B cell (primary cell): ENCODE measurements at places on chromosomes 2 and 18.

DNA sequence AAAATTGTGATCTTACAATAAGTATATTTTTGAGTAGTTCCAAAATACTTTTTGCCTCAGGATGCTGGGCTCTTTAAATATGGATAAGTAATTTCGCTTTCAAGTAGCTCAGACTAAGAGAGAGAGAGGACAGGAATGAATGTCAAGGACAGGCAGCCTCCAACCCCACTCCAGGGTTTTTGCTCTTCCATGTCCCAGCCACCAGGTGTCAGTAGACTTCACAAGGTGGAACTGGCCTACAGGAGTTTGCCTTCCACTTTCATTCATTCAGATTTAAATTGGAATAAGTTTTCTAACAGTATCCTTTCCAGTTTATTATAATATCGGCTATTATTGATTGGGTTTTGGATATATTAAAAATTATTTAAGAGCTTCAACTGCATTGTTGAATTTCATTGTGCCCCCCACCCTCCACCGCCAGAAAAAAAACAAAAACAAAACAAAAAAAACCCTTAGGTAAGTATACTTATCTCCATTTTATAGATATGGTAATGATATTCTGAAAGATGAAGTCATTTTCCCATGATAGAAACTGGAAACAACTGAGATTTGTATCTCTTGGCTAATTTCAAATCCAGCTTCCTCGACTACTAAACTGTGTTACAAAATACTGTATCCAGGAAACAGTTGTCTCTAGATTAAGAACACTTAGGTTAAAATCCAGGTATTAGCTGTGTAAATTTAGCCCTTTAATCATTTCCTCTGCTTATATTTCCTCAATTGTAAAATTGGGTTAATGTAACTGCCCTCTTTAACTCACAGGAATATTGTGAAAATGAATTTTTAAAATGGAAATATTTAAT, 793.1 kb downstream of the ERBB4 start:
- peak; percentile 12 for DNase-seq

DNA sequence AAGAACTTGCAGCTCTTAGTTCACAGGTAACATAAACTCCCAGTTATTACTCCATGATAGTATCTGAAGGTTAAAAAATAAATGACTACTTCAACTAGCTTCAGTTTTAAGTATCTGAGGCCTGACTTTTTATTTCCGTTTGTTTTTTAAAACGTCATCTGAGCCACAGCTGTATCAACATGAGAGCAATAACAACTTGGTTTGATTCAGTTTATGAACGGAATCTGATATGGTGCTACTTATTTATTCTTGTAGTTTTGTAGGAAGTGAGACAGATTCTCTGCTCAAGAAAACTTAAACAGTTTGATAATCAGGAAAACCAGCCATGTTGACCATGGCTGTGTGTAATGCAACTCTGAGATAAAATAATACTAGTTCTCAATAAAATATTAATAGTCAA, 34.9 kb downstream of the NAB1 start:
- DNase-seq = no peak

DNA sequence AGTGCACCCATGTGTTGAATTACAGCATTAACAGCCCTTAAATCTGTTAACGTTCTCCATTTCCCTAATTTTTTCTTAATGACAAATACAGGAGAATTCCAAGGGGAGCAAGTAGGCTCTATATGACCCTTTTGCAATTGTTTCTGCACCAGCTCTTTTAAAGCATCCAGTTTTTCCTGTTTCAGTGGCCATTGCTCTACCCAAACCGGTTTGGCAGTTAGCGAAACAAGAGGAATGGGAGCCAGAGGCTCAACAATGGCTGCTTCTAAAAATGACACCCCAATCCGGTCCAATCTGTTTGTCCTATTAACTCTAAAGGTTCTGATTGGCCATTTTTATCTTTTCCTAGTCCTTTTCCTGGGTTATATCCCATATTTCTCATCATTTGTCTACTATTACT, 15.1 kb upstream of the SUCLG1 start:
- no peak for DNase-seq

DNA sequence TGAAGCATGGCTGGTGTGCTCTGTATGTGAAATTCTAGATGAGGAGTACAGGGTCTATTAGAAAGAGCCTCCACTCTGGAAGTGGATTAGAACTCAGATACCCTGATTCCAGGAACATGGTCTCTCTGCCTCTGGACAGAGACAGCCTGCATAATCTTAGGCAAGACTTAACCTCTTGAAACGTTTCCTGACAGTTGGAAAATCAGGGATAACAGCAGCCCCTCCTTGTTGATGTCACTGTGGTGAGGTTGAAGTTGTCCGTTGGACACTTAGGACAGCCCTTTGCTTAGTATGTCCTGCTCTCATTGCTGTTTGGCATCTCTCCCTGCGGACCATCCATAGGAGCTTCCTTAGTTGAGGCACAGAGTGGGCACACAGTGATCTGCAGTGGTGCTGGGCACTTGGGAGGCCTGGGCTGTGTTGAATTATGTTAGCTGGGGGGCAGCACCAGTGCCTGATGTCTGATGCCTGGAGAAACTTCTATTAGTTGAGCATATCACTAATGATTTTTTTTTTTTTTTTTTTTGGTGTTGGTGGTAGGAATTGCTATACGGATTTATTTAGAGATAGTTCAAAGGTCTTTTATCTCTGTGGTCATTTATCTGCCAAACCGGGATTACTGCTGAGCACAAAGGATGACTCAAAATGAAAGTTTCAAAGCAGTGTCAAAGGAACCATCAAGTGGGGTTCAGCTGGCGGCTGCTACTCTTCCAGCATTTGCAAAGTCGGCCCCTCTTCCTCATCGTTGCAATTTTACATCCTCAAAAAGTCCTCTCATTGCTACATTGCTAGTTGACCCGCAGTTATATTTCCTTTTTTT, 28.8 kb downstream of the SETBP1 start:
- peak; percentile 24 for DNase-seq

DNA sequence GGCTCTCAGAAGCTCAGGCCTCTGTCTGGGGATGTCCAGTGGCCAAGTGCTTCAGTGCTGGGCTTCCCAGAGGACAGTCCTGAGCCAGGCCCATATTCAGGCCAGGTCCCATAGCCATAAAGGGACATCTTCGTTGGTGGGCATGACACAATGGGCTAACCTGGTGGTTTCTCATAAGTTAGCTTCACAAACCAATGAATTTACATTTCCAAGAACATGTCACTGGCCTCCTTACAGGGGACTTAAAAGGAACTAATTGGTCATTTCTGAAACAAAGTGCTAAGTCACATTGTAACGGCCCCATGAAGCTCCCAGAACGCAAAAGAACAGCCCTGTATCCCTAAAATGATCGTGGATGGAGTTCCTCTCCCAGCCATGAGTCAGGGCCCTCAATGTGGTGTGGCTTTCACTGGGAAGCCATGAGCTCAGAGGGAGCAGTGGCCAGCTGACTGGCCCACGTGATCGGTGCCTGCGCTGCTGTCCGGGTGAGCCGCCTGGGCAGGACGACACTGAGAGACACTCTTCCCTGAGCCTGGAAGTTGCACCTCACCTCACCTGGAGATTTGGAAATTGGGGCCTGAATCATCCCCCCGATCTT, 163.7 kb upstream of the APCDD1 start:
- DNase-seq = no peak

- no peak for DNase-seq
Measured at GRCh38 chr18:49853436-49853835, 40.1 kb upstream of the ACAA2 start.

GRCh38 chr2:103151046-103151445, 389.2 kb downstream of the TMEM182 start:
- DNase-seq = no peak

DNA sequence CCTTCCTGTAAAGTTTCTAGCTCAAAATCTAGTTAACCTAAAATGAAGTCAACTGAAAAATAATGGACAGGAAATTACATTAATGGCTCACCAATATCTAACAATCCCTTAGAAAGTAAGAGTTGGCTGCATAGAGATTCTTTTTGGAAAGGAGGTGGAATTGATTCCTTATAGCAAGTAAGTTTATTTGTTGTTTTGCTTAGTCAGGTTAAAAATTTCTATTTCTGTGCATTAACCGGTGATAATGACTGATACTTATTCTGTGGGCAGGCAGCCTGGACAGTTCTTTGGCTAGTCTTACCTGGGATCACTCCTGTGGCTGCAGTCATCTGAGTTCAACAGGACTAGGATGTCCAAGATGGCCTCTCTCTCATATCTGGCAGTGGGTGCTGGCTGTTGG, 6.9 kb upstream of the BCL2L11 start:
- DNase-seq = no peak

DNA sequence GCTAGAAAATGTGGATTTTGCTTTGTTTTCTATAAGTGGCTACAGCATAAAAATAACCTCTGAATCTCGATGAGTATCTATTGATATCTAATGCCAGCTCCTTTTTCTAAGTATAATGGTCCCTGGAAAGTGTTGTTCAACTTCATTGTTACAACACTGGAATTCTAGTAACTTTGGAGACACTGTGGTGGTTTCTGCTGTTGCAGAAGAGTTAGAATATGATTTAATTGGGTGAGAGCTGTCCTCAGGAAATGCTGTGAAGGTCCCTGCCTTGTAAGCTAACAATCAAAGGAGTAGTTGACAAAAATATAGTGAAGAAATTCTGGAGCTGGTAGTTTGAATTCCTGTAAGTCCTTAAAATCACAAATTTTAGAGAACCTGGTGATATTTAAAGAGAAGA, 62.1 kb downstream of the C18orf63 start:
- no peak for DNase-seq

- DNase-seq = no peak
Measured at GRCh38 chr2:184527058-184527457, 71.3 kb upstream of the ZNF804A start.

DNA sequence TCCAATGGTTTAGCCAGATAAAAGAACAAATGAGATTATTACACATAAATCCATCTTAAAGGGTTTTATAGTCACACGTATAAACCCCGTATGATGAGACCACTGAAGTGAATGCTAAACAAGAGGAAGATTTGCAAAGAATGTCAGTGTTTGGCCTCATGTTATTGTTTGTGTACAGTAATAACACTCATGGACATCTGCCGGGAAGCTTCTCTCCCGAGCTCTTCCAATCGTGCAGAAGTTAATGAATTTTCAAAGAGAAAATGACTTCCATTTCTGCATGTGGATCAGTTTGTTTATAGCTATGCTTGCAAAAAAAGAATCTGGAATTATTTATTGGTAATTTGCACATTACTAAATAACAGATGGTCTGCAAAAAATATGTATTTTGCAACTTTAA, 88.5 kb upstream of the APCDD1 start:
- no peak for DNase-seq

- no peak for DNase-seq
Measured at GRCh38 chr2:168470320-168471162, 14.5 kb downstream of the CERS6 start.

DNA sequence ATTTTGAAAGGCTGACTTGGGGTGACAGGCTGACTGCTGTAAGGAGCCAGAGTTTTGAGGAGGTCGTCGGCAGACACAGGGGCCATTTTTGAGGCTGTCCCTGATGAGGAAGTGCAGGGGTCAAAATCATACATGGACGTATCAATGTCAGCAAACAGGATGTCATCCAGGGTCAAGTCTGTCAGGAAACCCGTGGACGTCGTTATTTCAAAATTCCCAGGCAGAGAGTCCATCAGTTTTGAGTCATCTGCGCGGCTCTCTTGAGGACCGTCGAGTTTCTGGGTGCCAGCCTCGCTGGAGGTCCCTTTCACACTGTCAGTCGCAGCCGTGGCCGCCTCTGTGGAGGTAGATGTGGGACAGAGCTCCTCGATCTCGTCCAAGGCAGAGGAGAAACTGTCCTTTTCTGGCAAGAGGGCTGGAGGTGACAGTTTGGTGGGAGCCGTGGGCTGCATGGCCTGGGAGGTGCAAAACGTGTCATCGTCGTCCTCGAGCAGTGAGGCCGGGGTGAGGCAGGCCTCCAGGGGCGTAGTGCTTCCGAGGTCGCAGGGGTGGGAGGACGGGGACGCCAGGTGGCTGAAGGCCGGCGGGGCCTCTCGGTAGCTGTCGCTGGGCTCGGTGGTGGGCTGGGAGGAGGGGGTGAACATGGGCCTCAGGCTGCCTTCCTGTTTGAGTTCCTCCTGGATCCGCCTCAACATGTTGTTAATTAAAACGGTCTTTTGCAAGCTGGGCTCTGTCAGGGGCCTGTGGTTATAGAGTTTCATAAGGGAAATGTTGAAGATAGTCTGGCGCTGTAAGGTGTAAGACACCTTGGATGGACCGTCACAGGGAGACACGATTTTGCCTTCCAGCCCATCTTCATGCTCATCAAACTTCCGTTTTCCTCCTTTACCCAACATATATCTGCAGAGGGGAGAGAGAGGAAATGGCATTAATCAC, 17.5 kb downstream of the SERTAD2 start:
- peak; percentile 75 for DNase-seq

GRCh38 chr18:47799376-47799775, 131.1 kb downstream of the SMAD2 start:
- DNase-seq = no peak

DNA sequence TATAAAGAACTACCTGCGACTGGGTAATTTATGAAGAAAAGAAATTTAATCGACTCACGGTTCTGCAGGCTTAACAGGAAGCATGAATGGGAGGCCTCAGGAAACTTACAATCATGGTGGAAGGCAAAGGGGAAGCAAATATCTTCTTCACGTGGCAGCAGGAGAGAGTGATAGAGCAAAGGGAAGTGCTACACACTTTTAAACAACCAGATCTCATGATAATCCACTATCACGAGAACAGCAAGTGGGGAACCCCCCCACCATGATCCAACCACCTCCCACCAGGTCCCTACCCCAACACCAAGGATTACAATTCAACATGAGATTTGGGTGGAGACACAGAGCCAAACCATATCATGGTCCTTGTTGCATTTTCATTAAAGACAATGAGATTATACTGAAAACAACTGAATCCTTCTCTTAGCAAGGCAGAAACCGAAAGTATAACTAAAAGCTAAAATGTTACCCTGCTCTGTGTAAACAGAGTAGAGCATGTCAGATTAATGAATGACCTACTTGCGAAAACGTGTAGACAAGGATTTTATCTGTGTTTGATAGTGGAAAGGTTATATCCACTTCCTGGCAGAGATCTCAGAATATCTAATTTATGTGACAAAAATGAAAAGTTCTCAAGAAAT, 60.1 kb upstream of the RBBP8 start:
- peak; percentile 8 for DNase-seq

GRCh38 chr2:178895171-178895570, 87.9 kb upstream of the TTN start:
- no peak for DNase-seq

GRCh38 chr2:226581004-226581403, 218.6 kb downstream of the IRS1 start:
- no peak for DNase-seq

- DNase-seq = no peak
Measured at GRCh38 chr2:205764270-205764746, 82.0 kb downstream of the NRP2 start.
